ENCODE measurements at places on chromosomes 13 and 19.
A peak's percentile ranks its signal among the peaks of the same experiment; 100 is the strongest.

- DNase-seq = peak; percentile 93
Measured at GRCh38 chr19:9785367-9786331, 17.1 kb upstream of the ZNF846 start.

- no peak for DNase-seq
Measured at GRCh38 chr13:30584051-30584731, 33.5 kb upstream of the USPL1 start.

DNA sequence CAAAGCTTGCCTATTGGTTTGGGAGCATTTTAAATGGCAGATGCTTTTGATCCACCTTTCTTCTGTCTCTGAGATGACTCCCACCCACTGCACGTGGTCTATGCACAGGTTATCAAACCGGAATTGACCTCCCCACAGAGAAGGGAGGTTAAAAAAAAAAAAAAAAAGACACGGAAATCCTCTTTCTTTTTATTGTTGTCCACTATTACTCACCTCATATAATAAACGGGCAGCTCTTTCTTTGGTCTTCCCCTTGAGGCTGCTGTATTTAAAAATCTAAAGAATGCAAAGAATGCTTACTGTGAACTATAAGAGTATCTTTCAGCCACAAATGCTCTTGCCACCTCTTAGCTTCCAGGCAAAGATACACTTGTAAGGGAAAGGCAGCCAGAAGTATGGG lies 329.7 kb downstream of the NDFIP2 start:
- DNase-seq = no peak

DNA sequence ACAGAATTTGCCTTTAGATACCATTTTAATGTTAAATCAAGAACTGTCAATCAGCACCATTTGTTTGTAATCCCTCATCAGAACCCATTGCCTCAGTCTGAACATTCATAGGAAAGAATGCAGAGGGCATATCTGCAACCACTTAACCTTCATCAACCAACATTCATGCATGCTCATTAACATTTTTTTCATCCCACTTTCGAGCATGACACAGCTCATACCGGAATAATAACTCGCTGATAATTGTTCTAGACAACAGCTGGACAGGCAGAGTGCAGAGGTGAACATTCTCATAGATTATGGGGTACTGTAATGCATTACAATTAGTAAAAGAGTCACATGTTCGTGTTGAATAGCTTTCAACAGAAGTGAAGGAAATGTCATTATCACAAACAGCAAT lies 216.8 kb downstream of the DIAPH3 start:
- no peak for DNase-seq

DNA sequence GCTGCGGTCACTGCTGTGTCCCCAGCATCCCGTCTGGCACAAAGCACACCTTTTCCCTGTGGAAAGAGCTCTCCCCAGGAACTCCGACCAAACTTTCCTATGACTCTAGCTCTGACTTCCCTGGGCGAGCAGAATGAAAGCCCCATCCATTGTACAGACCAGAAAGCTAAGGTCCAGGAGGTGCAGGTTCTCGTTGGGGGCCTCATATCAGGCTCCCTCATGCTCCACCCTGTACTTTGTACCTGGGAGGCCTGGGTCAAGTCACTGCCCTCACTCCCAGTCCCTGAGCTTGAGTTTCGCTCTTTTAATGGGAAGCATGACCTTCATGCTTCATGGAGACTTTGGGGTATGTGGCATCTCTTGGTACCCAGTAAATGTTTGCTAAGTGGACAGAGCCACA lies 18.4 kb downstream of the CYTH2 start:
- no peak for DNase-seq

DNA sequence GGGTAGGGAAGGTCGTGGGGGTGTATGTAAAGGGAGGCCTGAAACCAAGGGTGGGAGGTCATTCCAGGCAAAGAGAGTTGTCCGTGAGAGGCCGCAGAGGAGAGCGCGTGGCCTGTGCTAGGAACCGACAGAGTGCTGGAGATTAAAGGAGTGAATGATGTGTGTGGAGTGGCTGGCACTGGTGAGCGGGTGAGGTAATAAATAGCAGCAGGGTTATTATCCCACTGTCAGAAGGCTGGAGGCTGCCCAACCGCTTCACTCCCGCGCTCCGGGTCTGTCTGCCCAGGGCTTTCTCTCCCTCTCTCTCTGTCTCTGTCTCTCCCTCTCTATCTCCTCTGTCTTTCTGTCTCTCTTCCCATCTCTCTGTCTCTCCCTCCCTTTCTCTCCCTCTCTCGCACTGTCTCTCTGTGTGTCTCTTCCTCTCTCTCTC lies 17.4 kb downstream of the ZNF579 start:
- no peak for DNase-seq

- DNase-seq = no peak
Measured at GRCh38 chr19:13091400-13092157, 11.1 kb downstream of the LYL1 start.

GRCh38 chr13:67554286-67554685 lies 324.1 kb upstream of the PCDH9 start:
- DNase-seq = no peak

DNA sequence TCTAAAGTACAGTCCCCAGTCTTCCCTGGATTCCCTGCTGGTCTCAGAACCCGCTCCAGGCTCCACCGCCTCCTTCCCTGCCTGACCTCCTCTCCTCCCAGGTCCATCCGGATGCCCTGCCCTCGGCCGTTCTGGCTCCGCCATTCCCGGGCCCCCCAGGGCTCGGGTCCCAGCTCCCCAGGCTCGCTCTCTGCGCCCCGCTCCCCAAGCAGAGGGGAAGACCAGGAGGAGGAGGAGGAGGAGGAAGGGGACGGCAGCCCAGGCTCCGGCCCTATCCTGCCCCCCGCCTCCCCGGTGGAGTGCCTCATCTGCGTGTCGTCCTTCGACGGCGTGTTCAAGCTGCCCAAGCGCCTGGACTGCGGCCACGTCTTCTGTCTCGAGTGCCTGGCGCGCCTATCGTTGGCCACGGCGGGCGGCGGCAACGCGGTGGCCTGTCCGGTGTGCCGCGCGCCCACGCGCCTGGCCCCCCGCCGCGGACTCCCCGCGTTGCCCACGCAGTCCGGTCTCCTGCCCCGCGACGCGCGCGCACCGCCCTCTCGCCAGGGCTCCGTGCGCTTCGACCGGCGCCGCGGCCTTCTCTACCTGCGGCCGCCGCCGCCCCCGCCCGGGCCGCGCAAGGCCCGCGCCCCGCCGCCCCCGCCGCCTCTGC lies 647 bp downstream of the RNF225 start:
- DNase-seq = no peak

- no peak for DNase-seq
Measured at GRCh38 chr19:55344444-55344843, 4.8 kb downstream of the KMT5C start.

DNA sequence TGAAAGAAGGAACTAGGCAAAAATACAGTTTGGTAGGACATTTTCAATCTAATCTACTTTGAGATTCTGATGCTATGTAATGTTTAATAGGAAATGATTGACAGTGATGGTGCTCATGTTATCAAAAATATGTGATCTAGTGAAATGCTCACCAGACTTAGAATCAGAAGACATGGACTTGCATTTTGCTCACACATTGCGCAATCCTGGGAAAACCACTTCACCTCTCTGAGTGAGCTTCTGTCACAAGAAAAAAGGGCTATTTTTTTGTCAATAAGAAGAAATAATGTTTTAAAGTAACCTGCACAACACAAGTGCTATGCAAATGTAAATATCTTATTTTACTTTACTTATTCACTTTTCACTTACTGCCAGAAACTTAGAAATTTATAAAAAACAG lies 380.9 kb upstream of the HTR2A start:
- no peak for DNase-seq

Data from NCI-H2107 (cell line).